ENCODE measurements at places on chromosomes 1 and 21.

GRCh38 chr1:181083842-181084605, 4.5 kb upstream of the IER5 start:
- no peak for DNase-seq

- no peak for DNase-seq
These were observed 125.0 kb downstream of the ADSS2 start for GRCh38 chr1:244326757-244327156.

GRCh38 chr21:36528716-36529115, 48.8 kb upstream of the CLDN14 start:
- no peak for DNase-seq

GRCh38 chr1:236639686-236640085, 35.4 kb upstream of the HEATR1 start:
- no peak for DNase-seq

DNA sequence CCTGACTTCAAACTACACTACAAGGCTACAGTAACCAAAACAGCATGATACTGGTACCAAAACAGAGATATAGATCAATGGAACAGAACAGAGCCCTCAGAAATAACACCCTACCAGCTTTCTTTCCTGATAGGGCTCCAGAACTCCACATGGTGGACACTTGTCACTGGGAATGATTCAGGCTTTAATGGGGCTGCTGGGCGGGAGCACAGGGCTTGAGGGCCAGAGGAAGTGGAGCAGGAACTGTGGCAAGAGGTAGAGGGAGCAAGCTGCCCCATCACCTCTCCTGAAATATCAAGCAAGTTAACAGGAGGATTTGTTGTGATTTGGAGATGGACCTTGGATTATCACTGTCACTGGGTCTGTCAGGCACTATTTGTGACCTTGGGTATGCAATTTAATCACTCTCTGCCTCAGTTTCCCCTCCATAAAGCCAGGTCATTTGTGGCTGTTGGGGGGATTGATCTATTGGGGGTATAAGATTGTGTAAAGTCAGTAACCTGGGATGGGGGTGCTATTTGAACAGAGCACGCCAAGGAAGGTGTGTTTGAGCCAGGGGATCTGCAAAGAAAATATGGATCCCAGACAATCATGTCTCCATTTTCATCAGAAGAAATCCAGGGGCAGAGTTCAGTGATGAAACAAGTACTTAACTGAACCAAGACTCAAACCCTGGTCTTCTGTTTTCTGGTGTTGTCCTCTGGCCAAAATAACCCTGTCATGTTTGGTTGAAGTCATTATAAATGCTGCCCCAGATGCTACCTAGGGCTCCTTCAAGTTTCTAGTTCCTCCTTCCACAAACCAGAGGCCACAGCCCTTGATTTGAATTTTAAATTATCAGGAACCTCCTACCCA, 25.2 kb downstream of the ETS2 start:
- no peak for DNase-seq

GRCh38 chr1:177088966-177089365, 75.5 kb downstream of the ASTN1 start:
- DNase-seq = no peak

- DNase-seq = no peak
These were observed 62.8 kb upstream of the KIF26B start for GRCh38 chr1:245091818-245092637.

GRCh38 chr1:221829327-221830015, 87.6 kb upstream of the DUSP10 start:
- DNase-seq = no peak

GRCh38 chr1:208437401-208437800, 193.2 kb upstream of the PLXNA2 start:
- no peak for DNase-seq

DNA sequence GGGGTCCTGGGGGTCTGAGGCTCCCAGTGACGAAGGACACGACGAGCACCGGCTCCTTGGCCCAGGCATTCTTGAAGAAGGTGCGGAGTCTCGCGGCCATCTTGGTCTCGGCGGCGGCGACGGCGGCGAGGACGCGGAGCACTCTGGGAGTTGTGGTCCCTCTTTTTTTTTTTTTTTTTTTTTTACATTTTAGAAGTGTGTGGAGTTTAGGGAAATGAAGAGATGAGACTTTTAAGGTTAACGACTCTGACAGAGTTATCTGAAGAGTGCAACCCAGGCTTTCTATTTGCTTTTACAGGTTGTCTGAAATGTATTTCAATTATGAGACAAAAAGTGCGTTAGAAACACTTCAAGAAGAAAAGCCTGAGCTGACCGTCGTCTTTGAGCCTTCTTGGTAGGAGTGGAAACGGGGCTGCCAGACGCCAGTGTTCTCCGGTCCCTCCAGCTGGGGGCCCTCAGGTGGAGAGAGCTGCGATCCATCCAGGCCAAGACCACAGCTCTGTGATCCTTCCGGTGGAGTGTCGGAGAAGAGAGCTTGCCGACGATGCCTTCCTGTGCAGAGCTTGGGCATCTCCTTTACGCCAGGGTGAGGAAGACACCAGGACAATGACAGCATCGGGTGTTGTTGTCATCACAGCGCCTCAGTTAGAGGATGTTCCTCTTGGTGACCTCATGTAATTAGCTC, 9.7 kb downstream of the OR2B11 start:
- DNase-seq = peak; percentile 49

- peak; percentile 73 for DNase-seq
These were observed 36.2 kb upstream of the IPO9 start for GRCh38 chr1:201792534-201793305.

- DNase-seq = no peak
These were observed 122.9 kb downstream of the DMRTA2 start for GRCh38 chr1:50300297-50300696.

GRCh38 chr21:30818837-30819610, 6.0 kb upstream of the KRTAP8-1 start:
- no peak for DNase-seq

DNA sequence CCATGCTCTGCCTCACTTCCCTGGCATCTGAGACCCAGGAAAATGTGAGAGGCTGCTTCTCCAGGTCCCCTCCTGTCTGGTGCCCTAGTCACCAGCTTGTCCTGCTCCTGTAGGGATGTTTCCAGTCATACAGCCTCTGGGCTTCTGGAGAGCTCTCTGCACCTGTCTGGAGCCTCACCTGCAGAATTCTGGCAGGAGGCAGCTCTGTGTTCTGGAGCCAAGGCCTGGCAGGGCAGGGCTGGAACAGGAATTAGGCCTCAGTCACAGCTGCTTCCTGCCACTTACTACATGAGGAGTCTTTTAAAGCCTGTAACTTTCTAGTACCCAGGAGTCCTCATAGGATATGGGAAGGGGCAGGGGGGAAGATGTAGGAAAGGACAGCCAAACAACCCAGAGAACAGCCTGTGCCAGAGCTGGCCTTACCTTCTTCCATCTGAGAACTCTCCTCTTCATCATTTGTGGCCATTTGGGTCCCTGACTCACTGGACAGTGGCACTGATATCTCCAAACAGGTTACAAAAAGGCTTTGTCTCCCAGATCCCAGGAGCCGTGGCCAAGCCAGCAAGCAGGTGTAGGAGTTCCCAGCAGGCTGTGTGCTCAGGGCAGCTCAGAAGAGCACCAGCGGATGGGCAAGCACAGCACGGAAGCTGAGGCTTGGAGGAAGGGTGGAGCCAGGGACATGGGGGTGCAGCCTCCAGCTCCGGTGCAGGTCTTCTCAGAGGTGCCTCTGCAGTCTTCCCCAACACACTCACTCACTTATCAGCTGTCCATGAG, 31.4 kb upstream of the ARTN start:
- DNase-seq = no peak
